ENCODE measurements at places on chromosomes 12 and 14. TPM values are rescaled to one million over a fixed set of nuclear protein-coding genes. Genes with fewer than 3 reads are reported as not detected.

The KRT85 gene
- total RNA-seq = not detected

The CLEC2A gene
- not detected for total RNA-seq

The VRTN gene
- not detected for total RNA-seq

GRCh38 chr12:69161829-69162228 lies 77.5 kb upstream of the CPSF6 start:
- peak; percentile 56 for DNase-seq

- no peak for DNase-seq
Observed at GRCh38 chr12:100403446-100403845, 46.6 kb downstream of the SLC17A8 start.

DNA sequence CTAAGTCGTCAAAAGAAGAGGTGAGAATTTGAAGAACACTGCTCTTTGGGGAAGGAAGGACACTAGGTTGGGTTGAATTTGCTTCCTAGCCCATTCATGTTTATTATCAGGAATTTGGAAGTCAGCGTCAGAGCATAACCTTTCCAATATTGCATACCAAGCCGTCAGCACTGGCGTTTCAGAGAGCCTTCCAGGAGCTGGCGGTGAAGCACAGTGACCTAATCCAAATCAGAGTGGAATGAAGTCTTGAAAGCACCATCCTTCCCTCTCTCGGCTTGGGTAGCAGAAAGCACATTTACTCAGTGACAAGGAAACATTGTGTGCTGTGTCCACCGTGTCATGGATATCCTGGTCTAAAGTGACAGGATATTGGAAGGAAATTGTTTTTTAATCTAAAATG lies 240.3 kb upstream of the PELI2 start:
- DNase-seq = no peak

- no peak for DNase-seq
Observed at GRCh38 chr12:66537876-66538275, 141.0 kb downstream of the GRIP1 start.

- DNase-seq = no peak
Observed at GRCh38 chr12:93789767-93790166, 112.6 kb downstream of the CRADD start.
